HS-27A (cell line): ENCODE measurements at places on chromosomes 5 and 9.

GRCh38 chr5:12119657-12120056 lies 215.4 kb upstream of the CTNND2 start:
- no peak for DNase-seq

DNA sequence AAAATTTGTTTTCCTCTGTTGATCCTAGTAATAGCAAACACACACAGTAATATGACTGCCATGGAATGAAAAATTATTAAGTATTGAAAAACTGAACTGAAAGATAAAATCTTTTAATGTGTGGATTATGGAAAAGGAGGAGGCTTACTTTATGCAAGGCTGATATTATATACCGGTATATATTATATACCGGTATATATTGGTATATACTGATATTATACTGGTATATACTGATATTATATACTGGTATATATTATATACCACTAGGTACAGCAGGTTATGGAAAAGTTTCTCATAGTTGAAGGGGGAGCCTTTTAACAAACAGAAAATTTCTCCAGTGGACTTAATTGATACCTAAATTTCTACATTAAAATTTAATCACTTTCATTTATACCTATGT lies 181.4 kb downstream of the SH3GL2 start:
- no peak for DNase-seq

GRCh38 chr5:165349735-165350134 lies 1844.3 kb downstream of the MAT2B start:
- no peak for DNase-seq

- DNase-seq = no peak
Observed at GRCh38 chr9:27350382-27350976, 53.5 kb upstream of the EQTN start.

- no peak for DNase-seq
Observed at GRCh38 chr5:170327168-170327567, 29.6 kb upstream of the LCP2 start.

DNA sequence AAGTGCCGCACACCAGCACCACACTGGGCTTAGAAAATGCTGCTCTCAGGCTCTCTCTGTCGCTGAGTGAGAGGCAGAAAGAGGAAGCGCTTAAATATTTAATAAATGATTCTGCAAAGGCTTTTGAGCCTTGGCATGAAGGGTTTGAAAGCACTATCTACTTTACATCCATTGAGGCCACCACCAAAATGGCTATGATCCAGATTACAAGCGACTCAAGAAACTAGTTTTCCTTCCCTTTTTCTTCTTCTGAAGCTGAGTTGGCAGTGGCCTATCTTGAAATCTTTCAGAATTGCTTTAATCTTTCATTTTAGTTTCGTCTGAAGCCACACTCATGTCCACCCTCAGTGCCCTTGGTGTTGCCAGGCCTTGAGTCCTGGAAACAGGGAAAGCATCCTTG lies 59.5 kb downstream of the EBF1 start:
- DNase-seq = no peak

GRCh38 chr5:53913941-53914340 lies 353.5 kb downstream of the NDUFS4 start:
- no peak for DNase-seq

GRCh38 chr5:56272765-56273164 lies 39.6 kb upstream of the ANKRD55 start:
- DNase-seq = no peak

GRCh38 chr5:159257629-159258283 lies 5.3 kb upstream of the UBLCP1 start:
- DNase-seq = no peak

DNA sequence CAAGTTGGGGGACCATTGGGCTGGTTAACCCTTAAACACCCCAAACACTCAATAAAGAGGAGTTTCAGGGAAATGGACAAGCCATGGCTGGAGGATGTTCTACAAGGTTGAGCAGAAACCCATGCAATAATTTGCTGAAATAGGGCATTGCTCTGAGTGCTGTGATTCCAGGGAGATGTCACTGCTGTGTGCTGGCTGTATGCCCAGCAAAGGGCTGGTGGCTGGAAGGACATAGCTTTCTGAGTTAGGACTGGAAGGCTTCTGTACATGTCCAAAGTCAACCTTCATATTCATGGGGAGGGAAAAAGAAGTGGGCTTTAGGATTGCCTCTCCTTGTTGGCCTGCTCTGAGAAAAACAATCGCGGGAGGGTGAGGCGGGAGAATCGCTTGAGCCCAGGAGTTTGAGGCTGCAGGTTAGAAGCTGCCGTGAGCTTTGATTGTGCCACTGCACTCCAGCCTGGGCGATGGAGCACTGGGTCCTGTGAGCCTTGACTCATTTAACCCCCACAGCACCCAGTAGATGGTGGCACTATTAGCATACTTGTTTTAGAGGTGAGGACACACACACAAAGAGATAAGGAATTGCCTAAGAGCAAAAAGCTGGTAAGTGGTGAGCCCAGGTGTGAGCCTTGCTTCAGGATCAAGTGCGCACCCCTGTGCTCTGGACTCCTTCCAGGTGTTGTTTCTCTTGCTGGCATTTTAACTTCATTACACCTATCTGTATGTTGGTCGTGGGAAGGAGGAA lies 20.4 kb downstream of the IL12B start:
- no peak for DNase-seq

GRCh38 chr5:150639751-150640150 lies 709 bp upstream of the SYNPO start:
- no peak for DNase-seq

- DNase-seq = no peak
Observed at GRCh38 chr5:141992349-141992963, 20.4 kb downstream of the GNPDA1 start.

GRCh38 chr5:180521101-180521500 lies 26.9 kb downstream of the CNOT6 start:
- no peak for DNase-seq

DNA sequence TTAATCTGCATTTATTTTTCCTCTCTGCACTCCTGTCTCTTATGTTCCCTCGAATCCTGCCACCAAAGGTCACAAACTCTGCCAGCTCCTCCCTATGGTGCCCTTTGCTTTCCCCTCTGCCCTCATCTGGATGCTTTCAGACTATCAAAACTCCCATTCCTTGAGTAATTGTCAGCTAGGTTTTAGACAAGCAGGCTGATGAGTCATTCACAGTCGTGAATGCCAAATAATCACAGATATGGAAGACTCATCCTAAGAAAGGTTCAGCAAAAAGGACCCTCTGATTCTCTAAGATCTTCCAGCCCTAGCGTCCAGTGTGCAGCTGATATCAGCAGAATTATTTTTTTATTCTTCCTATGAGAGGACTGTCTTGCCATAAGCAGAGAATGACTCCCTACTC lies 104.5 kb upstream of the NUDT12 start:
- no peak for DNase-seq

DNA sequence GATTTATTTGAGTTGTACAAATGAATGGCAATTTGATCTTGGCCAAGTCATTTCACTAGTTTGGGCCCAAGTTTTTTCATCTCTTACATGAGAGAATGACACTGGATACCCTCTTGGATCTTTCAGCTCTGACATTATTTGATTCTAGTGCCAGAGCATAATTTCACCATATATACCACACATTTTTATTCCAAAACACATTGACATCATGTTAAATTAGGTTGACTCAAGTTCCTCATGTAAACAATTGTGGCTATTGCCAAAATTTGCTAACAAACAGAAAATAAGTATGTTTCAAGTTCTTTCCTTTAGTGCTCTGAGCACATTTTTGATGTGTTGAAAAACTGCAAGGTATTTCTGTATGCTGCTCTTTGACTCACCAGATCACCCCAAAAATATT lies 375.8 kb downstream of the ZNF608 start:
- DNase-seq = no peak

DNA sequence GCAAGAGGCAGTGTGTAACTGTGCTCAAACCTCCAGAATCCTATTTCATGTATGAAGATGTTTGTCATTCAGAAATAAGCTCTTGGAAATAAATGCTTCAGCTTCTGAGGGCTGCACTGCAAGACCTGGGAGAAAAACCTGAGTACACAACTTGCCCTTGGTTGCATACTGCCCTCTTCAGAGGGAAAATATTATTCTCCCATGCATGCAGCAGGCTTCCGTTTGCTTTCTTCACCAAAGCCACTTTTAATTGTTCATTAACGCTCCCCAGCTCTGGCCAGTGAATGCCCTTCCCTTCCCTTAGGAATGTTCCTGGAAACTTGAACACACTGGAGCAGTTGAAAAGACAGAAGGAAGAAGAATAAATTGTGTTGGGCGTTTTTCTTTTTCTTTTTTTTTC lies 2.5 kb upstream of the WHRN start:
- DNase-seq = no peak

GRCh38 chr5:1654786-1655495 lies 131.2 kb upstream of the LPCAT1 start:
- no peak for DNase-seq

- no peak for DNase-seq
Observed at GRCh38 chr9:109967651-109968642, 187.9 kb downstream of the PALM2AKAP2 start.

GRCh38 chr5:152638996-152639552 lies 234.0 kb upstream of the NMUR2 start:
- DNase-seq = no peak

DNA sequence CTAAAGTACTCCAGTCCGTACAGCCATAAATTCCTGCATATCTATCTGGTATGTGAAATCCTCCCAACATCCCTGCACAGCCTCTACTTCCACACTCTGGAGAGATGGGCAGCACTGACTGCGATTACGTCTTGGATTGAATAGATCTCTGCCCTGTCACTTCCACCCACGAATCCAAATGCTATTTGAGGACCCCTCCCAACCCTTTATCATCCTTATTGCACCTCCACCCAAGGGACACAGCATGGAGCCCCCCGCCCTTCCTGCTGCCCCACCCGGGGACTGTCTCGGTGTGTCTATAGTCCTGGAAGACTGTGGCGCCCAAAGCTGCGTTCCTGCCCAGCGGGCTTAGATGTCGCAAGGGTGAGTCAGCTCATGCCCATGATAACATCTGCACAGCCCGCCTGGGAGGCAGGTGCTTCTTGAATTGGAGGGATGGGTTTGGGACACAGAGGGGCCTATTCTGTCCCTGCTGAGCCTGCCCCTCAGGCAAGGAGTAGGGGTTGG lies 105.7 kb upstream of the HAND1 start:
- DNase-seq = no peak

GRCh38 chr9:34145165-34145564 lies 18.7 kb upstream of the DCAF12 start:
- DNase-seq = no peak

DNA sequence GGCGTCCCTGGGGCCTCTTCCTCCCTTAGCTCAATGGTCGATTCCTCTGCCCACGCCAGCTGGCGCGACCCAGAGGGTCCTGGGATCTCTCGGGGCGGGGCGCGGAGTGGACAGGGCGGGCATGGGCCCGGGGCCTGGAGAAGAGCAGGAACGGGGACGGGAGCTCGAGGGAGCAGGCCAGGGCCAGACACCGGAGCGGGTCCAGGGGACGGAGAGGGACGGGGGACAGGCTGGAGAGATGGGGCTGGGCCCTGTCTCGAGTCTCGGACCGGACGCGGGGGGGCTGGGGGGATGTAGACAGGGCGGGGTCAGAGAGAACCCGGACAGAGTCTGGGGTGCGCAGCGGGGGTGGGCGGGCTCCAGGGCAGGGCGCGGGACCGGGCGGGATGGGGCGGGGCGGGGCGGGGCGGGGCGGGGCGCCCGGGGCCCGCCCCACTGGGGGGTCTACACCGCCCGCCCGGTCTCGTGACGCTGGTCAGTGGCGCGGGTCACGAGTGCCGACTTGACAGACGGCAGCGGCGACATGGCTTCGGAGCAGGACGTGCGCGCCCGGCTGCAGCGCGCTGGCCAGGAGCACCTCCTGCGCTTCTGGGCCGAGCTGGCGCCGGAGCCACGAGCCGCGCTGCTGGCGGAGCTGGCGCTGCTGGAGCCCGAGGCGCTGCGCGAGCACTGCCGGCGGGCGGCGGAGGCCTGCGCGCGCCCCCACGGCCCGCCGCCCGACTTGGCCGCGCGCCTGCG lies at the start of gene UAP1L1:
UAP1L1 (plus strand) TSS at position 508 of the 738 bp plus-strand sequence; CDS start at position 524, 16 bp downstream.
- no peak for DNase-seq

- no peak for DNase-seq
Observed at GRCh38 chr9:135982499-135983207, 21.5 kb upstream of the UBAC1 start.

DNA sequence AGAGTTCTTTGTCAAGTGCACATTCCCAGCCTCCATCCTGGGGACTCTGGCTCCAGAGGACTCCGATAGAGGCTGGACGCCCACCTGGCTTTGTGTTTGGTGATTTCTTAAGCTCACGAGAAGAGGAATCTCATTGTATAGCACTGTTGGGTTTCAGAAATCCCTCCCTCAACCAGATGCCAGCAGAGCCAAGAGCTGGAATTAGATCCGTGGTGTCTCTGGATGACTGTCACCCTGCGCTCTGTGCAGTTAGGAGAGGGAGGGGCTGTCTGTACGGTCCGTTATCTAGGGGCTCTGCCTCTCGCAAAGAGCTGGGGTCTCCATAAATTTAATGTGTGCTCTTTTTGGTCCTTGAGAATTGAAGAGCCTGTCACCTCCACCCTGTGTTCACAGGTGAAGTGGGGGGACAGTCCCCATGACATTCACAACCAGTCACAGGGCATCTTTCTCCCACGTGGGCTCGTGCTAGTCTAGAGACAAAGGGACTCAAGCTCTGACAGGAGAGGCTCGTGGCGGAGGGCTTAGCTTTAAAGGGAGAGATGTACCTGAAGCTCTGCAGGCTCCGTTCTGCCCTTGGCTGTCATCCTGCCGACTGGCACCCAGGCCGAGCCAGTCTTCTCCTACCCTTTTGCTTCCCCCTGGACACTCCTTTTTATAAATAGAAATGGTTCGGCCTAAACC lies 41.4 kb downstream of the FAM78A start:
- no peak for DNase-seq

GRCh38 chr5:148145916-148146315 lies 22.4 kb upstream of the SPINK14 start:
- no peak for DNase-seq
